ENCODE measurements at places on chromosomes 1 and 21.

- no peak for DNase-seq
These were observed 728.6 kb downstream of the PTPRU start for GRCh38 chr1:29964718-29965533.

DNA sequence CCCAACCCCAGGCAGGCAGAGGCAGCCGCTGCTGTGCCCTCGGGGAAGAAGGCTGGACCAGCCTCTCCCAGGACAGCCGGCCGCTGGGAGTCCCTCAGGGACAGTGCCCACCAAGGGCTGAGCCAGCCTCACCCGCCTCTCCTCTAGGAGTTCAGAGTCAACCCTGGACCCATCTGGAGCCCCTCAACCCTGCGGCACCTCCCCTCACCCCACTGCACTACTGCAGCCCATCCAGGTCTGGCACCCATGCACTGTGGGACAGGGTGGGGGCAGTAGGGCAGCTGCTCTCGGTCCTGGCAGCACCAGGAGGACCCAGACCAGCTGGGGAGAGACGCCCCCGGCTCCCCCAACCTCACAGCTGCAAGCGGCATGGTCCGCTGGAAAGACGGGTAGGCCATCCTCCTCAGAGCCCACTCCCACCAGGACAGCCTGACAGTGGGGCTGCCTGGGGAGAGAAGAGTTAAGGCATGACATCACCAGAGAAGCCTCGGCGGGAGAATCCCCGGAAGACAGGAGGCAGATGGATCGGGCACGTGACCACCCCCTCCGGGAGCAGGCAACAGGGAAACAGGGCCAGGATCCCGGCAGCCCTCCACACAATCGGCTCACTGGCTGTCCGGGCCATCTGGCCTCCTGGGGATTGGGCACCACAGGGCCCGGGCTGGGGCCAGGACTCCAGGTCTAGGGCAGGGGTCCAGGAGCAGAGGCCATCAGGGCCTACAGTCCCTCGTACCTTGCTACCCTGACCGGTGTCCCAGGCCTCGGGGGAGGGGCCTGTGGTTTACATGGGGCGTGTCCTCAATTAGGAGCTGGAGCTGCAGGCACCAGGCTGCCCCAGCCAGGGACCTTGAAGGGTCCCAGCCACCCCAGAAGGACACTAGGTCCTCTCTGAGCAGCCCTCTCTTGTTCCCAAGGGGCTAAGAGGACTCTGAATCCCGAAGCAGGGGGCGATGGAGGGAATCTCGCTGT, 3.1 kb downstream of the ACAP3 start:
- no peak for DNase-seq

DNA sequence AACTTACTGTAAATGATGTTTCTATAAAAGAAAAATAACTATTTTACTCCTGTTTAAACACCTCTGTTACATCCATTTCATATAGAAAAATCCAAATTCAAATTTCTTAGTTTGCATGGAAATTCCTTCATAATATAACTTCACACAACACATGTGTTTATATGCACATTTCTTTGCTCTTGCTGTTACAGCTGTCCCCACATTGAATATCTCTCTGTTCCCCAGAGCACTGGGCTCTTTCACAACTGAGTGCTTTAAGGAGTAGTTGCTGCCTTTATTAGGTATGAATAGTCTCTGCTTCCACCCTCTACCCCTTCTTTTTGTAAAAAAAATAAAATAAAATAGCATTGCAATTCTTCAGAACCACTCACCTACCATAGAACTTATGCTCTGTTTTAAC, 287.0 kb downstream of the OLFM3 start:
- no peak for DNase-seq

GRCh38 chr1:237901299-237901934, 10.7 kb upstream of the ZP4 start:
- no peak for DNase-seq

- no peak for DNase-seq
These were observed 109.0 kb downstream of the SGIP1 start for GRCh38 chr1:66642992-66643391.

DNA sequence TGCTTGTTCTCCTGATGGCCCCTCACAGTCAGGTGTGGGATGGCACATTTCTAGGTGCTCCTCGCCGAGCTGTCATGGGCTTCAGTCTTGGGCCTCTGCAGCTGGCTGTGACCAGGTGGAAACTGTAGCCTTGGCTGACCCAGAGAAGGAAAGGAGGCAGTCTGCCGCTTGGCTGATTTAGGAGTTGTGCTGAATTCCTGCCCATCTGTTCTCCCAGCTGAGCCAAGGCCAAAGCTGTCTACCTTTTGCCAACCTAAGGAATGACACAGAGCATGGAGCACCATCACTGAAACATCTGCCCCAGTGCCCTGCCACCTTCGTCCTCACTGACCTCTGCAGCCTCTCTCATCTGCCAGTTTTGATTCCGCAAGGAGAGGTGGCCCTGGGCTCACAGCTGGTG, 27.9 kb downstream of the UTP25 start:
- DNase-seq: no peak

- DNase-seq: no peak
These were observed 6.1 kb upstream of the CROCC start for GRCh38 chr1:16915627-16915973.

GRCh38 chr1:232965124-232965911, 14.9 kb downstream of the NTPCR start:
- no peak for DNase-seq
